ENCODE measurements at places on chromosomes 7 and 10.

DNA sequence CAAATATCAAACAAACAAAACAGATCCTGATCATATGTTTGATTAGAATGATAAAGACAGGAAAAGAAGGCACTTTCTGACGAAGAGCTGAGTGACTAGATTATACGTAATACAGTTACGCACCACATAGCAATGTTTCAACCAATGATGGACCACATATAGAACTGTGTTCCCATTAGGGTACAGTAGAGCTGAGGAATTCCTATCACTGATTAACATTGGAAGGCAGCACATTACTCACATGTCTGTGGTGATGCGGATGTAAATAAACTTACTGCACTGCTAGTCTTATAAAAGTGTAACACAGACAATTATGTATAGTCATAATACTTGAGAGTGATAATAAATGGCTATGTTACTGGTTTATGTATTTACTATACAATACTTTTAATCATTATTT, 98.3 kb downstream of the PTN start:
- DNase-seq, result no peak

DNA sequence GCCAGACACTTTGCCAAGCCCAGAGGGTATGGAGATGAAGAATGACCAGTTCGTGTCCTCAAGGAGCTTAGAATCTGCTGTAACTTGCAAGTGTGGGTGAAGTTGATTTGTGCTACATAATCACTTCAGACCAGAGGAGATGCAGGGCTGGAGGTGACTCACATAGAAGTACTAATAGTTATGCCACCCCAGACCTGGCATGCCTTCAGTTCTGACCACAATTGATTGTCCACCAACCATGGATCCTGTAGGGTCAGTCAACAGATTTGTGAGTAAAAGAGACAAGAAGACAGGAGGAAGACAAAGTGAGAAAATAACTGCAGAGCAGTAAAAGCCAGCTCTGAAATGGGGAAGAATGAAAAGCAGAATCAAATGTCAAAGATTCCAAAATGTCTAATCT, 51.2 kb upstream of the BMPER start:
- no peak for DNase-seq

DNA sequence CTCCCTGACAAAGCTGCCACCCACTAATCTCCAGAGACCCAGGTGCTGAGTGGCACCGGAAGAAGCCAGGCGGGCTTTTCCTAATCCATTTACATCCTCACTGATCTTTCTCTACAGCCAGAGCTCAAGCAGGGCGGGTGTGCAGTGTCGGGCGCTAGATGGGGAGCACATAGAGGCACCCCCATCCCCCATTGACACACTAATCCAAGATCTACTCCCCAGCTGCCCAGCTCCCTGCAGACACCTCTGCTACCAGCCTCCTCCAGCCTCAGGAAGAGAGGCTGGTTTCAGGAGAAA, 22.2 kb downstream of the FRMPD2 start:
- DNase-seq, result no peak

GRCh38 chr10:75932921-75933320, 501.5 kb downstream of the LRMDA start:
- DNase-seq, result no peak

- no peak for DNase-seq
Observed at GRCh38 chr10:102196893-102197292, 29.2 kb upstream of the ELOVL3 start.

DNA sequence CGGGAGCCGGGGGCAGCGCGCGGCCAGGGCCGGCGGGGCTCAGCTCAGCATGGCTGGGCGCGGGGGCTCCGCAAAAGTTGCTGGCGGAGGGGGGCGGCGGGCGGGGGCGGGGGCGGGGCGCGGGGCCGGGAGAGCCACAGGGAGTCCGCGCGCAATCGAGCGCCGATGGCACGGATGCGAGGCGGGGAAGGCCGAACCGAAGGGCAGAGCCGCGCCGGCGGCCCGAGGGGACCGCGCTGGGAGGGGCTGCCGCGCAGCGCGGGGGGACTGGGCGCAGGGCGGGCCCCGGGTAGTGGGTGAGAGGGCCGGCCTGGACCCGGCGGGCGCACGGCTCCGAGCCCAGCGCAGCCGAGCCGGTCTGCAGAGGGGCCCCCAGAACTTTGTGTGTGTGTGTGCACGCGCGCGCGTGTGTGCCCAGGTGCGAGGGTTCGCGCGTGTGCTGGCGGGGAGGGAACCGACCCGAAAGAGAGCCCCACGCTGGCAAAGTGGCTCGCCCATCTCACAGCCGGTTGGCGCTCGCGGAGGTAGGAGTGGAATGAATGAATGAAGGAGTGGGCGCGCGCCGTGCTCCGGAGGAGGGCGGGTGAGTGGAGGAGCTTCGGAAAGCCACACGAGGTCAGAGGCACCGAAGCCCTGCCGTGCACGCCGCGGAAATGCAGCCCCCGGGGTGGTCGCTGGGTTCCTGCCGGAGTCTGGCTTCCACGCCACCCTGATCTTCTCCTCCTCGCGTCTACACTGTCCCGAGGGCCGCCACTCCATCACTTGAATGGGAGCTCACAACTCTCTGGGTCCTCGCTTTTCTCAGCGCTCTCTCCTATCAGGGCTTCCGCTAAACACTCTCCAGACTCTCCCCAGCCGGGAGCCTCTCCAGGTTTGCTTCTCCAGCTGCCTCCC, at the start of gene HIPK2:
TSS of gene HIPK2 (minus strand) at position 51 of the 894 bp plus-strand sequence. CDS start 375 bp downstream, outside the sequence.
- peak; percentile 56 for DNase-seq

All from activated CD4-positive, CD25-positive, alpha-beta regulatory T cell (primary cell).